Stimulated activated CD8-positive, alpha-beta memory T cell treated with anti-CD3 and anti-CD28 coated beads, Interleukin-4, amount 100 ng/mL, for 1 hour (primary cell): ENCODE measurements at places on chromosomes 16 and 17.

DNA sequence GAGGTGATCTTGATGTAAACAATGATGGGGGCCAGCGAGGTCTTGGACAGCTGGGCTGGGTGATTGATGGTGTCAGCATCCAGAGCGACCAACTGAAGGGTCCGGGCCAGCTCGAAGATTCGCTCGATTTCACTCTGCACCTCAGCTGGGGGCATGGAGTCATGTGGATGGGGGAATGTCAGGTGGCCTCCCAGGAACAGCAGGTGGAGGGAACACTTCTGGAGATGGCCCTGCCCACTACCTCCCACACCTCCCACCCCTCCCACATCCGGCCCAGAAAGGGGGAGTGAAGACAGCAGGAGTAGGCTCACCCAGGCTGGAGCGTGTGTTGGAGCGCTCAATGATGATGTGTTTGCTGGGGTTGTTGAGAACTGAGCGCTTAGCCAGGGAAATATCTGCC lies 13.7 kb downstream of the CACNB1 start:
- no peak for DNase-seq

GRCh38 chr17:77455891-77456260 lies 315.1 kb downstream of the SEC14L1 start:
- no peak for DNase-seq

GRCh38 chr17:71633391-71633849 lies 487.4 kb upstream of the SOX9 start:
- DNase-seq: no peak

- DNase-seq: no peak
These were observed 30.4 kb upstream of the DHX8 start for GRCh38 chr17:43453331-43453812.
